Fibroblast of skin of scalp (primary cell): ENCODE measurements at places on chromosomes 7 and 10.

DNA sequence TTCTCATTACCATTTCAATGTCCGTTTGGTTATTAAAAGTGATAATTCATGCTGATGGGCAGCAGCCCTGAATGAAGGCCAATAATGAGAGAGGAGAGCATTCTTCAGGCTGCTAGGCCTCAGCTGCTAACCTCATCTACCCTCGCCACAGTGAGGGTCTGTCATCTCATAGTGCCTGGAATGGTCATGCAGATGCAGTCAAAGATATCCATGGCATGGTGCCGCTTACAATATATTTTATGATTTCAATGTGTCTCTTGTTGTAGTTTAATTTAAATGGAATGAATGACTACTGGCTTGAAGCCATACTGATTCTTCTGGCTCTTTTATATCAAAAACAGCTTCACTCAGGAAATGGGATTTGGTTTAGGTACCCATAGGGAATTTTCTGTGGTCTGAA is 126.9 kb downstream of the SLC16A9 start:
- DNase-seq, result no peak

DNA sequence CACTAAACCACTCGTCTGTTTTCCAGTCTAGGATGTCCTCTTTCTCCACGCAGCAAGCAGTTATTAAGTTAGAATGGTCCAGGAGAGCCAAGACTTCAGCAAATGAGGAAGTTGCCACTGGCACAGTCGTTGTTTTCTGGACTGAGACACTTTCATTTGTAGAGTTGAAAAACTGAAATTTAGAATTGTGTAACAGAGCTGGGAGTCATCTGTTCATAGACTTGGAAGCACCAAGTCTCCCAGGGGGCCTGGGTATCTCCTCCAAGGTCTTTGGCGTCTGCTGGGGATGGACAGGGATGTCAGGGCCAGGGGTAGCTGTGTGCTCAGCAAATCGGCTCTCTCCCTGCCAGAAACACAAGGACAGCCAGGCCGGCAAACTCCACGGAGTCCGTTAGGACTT is 208.4 kb downstream of the FANK1 start:
- DNase-seq, result no peak

GRCh38 chr7:24669971-24670591 is 87.2 kb downstream of the GSDME start:
- no peak for DNase-seq

- DNase-seq, result no peak
These were observed 70.1 kb upstream of the TFEC start for GRCh38 chr7:116100626-116101025.

GRCh38 chr7:116259156-116259870 is 49.0 kb downstream of the TES start:
- DNase-seq, result peak; percentile 72

DNA sequence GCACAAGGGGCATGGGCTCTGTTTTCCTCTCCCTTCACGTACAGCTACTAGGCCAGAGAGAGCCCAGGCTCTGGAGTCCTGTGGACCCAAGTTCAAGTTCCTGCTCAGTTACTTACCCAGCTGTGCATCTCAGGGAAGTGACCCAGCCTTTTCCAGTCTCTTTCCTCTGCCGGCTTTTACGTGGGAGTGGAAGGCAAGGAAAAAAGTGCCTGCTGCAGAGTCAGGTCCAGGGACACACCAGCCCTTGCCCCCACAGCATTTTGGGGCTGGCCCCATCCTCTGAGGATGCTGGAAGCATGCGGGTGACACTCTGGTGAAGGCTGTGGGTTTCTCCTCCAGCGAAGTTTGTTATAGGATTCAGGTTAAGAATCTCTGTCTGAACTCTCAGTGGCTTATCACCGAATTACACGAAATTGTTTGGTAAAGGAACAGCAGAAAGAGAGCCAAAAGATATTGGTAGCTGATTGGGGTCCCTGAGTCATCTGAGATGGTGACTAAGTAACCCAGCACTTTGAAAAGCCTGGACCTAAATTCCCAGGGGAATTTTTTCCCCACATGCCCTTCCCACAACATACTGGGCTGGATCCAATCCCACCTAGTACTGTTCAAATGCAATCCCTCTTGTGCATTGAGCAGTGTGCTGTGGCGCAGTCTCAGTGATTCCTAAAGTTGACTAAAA is 424.3 kb downstream of the RPS24 start:
- peak; percentile 88 for DNase-seq

- DNase-seq, result peak; percentile 14
These were observed 404.3 kb upstream of the NPVF start for GRCh38 chr7:25632616-25633015.

GRCh38 chr7:3028071-3028757 is 15.5 kb downstream of the CARD11 start:
- DNase-seq, result peak; percentile 23

GRCh38 chr10:115045499-115045898 is 47.7 kb upstream of the ATRNL1 start:
- no peak for DNase-seq

DNA sequence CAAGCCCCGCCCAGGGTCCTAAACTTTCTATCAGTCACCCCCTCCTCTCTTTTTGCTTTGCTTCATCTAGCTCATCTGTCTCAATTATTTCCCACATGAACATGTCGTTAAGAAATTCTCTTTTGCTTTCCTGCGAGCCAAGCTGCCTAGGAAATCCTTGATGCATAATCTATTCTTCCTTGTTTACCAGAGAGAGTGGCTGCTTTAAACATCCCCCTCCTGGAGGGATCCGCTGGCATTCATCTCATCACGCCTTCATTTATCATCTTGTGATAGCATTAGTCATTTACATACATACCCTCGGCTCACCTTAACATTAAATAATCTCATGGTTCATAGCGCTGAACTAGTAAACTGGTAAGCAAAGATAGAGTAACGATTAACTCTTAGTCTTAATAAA is 96.7 kb downstream of the ANK3 start:
- no peak for DNase-seq

GRCh38 chr7:44325811-44326241 is 432 bp upstream of the CAMK2B start:
- DNase-seq, result no peak

DNA sequence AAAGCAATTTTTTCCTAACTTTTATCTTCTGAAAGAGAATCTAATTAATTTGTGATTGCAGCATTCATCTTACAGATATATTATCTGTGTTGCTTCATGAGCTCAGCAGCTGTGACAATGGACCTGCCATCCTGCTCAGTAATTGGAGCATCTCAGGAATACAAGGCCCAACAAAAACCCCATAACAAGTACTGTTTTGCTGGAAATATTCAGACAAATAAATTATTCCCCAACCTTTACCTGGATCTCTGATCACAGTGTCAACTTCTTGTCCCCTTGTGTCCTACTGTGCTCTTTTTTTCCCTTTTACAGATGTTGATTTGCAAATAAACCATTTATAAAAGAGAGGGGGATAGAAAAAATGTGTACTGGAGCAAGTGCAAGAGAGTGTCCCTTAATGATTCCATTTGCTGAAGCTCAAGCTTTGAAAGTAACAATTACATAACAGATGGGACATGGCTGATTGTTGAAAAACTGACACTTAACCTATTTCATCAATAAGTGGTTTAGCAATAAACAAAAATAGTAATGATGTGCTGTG is 1063.4 kb upstream of the GHITM start:
- DNase-seq, result no peak

GRCh38 chr7:15802425-15802824 is 115.9 kb upstream of the MEOX2 start:
- no peak for DNase-seq

- no peak for DNase-seq
These were observed 42.1 kb downstream of the RBM17 start for GRCh38 chr10:6130848-6131470.

- DNase-seq, result no peak
These were observed 84.9 kb downstream of the C10orf105 start for GRCh38 chr10:71634531-71635164.

DNA sequence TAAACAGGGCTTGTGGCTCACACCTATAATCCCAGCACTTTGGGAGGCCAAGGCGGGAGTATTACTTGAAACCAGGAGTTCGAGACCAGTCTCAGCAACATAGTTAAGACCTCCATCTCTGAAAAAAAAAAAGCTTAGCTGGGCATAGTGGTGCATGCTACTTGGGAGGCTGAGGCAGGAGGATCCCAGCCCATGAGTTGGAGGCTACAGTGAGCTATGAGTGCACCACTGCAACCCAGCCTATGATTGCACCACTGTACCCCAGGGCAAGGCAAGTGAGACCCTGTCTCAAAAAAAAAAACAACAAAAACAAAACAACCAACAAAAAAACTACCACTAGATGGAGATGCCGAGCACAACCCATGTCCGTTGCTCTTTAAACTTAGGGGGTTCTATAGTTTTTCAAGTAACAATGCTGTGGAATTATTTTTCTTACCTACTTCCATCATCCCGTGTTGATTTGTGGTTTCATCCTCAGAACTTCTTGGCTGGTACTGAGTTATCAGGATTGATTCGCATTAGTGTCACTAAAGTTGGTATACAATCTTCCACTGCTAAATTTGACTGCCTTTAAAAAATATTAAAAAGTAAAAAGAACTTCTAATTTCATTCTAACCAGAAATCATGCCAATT is 12.2 kb upstream of the REPIN1 start:
- DNase-seq, result peak; percentile 27
